Stimulated activated CD8-positive, alpha-beta memory T cell treated with anti-CD3 and anti-CD28 coated beads, Interleukin-2, amount 100 ng/mL, for 48 hours (primary cell): ENCODE measurements at places on chromosomes 2 and 18.

DNA sequence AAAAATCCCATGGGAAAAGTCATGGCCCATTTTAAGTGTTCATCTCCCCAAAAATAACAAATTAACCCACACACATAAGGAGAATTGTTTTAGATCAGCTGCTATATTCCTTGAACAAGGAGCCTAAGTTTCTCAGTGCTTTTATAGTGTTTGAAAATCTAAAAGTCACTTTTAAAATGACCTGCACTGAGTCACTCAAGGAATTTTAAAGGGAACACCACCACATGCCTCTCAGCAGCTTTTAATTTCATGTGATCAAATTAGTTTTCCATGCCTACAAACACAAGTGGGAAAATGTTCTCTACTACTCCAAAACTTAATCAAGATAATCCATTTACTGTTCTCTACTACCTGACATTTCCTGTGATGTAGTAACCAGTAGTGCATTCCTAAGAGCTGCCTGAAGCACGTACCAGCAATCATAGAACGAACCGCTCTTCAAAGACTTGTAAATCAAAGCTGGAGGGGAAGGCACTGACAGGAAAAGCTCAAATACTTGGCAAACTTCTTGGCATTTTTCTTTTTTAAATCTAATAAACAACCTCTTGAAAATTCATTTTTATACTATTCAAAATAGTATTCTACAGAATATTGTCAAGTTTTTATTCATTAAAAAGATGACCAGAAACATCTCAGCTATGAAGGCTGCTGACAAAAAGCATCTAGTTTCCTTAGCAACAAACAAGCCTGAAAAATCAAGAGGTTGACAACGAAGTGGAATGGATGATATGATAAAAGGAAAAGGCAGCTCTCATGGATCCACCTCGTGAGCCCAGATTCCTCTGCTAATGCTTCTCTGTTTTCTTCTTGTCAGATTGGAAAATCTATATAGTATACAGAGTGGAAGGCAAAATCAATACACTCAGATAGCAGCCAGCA lies 37.2 kb downstream of the LRPPRC start:
- no peak for DNase-seq

DNA sequence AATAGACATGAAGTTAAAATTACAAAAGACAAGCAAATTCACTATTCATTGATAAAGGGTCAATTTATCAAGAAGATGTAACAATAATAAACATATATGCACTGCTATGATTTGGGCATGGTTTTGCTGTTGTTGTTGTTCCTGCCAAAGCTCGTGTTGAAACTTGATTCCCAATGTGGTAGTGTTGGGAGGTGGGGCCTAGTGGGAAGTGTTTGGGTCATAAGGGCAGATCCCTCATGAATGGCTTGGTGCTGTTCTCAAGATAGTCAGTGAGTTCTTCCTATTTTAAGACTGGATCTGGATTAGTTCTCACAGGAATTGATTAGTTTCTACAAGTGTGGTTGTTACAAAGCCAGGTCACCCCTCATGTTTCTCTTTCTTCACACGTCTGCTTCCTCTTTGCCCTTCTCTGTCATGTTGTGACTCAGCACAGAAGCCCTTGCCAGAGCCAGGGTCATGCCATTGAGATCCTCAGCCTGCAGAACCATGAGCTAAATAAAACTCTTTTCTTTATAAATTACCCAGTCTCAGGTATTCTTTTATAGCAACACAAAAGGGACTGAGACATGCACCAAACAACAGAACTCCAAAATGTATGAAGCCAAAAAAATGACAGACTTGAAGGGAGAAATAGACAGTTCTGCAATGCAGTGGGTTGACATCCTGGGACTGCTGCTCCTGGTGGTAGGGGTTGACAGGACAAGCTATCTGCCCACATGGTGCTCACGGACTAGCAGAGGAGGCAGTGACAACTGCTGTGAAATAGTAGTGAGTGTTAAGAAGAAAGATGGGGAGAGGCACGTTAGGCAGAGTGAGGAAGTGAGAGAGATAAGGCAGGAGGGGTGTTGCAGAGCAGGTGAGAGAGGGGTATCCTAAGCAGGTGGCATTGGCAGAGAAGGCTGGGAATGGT lies 18.6 kb upstream of the SKA1 start:
- no peak for DNase-seq

GRCh38 chr2:161990741-161991140 lies 83.3 kb downstream of the DPP4 start:
- no peak for DNase-seq

DNA sequence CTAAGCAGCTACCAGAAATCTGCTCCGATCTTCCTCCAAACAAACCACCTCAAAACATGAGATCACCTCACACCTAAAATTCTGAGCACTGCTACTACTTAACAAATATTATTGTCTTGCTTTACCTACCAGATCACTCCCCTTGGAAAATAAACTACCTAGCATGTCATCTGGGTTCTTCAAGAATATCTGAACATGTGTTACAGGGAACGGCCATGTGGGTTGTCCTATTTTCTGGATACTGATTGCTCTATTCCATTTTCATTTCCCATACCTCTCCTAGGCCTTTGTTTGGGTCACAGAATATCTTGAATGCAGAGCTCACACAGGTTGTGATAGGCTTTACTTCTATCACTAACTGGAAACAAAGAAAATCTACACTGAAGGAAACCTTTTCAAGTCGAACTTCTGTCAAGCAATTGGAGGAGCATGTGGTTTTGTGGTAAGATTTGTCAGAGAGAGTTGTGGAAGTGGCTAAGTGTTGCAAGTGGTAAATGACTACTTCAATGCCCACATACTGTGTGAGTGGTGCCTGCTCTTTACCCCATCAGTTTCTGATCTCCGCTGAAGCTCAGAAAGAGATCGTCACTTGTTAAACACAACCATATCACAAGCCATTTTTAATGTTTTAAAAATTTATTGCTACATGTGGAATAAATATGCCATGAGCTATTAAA lies 739.1 kb upstream of the ZEB2 start:
- no peak for DNase-seq

- DNase-seq, result no peak
Measured at GRCh38 chr2:74714691-74715080, 60.6 kb downstream of the SEMA4F start.

- no peak for DNase-seq
Measured at GRCh38 chr2:233091595-233092375, 31.6 kb downstream of the INPP5D start.

DNA sequence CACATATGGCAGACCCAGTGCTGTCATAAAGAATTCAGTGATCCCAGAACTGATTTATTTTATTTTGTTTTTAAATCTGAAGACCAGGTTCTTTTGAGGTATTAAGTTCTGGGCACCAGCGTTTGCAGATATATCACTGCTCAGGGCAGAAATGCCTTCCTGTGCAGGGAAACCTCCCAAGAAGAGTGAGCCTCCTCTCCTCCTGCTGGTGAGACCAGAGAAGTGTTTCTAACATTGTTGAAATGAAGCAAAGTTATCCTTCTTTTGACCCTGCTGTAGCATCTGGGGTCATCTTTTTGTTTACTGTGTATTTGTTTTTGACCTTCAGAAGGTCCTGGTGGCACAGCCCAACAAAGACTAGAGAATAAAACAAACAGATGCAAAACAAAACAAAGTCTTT lies 94.0 kb downstream of the AQP4 start:
- no peak for DNase-seq

- no peak for DNase-seq
Measured at GRCh38 chr2:128003463-128003862, 24.4 kb downstream of the SAP130 start.

DNA sequence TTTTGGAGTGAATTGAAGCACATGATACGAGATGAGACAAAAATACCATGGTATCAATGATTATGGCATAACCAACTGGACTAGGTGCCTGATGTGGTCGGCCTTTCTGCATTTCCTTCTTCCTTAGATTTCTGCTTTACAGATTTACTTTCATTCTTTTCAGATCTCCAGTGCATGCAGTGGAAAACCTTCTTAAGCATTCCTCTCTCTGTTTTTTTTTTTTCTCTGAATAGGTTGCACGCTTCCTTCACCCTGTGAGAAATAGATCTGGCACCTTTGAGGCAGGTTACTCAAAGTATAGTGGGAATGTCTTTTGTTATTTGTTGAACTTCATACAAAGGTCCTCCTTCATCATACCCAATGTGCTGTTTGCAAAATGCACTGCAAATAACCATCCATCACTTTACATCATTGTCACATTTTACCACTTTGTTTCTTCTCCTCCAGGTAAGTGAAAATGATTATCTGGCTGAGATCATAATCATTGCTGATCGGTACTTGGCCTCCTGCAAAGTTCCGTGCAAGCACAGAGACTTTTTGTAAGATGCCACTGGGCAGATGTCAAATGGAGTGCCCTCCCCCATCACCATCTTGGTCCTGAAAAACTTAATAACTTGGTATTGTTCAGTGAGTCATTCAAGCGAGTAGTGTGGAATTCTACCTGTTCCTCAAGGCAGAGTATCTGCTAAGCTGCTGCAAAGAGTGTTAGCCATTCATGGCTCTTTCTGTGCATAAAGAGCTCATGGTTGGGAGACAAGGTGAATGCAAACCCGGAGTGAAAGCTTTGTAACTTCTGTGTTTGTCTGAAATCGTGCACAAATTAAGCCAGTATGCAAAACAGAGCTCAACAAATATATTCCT lies 30.0 kb upstream of the KLHL14 start:
- no peak for DNase-seq

- no peak for DNase-seq
Measured at GRCh38 chr18:12258719-12259705, 4.9 kb downstream of the CIDEA start.

- DNase-seq, result no peak
Measured at GRCh38 chr2:6184532-6185292, 492.5 kb downstream of the SOX11 start.

DNA sequence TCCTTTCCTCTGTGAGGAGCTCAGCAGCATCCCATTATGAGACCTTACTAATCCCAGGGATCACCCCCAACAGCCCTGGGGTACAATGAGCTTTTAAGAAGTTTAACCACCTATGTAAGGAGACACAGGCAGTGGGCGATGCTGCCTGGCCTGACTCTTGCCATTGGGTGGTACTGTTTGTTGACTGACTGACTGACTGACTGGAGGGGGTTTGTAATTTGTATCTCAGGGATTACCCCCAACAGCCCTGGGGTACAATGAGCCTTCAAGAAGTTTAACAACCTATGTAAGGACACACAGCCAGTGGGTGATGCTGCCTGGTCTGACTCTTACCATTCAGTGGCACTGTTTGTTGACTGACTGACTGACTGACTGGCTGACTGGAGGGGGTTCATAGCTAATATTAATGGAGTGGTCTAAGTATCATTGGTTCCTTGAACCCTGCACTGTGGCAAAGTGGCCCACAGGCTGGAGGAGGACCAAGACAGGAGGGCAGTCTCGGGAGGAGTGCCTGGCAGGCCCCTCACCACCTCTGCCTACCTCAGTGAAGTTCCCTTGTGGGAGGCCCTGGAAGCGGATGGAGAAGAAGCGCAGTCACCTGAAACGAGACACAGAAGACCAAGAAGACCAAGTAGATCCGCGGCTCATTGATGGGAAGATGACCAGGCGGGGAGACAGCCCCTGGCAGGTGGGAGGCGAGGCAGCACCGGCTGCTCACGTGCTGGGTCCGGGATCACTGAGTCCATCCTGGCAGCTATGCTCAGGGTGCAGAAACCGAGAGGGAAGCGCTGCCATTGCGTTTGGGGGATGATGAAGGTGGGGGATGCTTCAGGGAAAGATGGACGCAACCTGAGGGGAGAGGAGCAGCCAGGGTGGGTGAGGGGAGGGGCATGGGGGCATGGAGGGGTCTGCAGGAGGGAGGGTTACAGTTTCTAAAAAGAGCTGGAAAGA lies 7.6 kb downstream of the PROC start:
- DNase-seq, result no peak

GRCh38 chr2:58731488-58731869 lies 490.4 kb upstream of the FANCL start:
- DNase-seq, result no peak

- no peak for DNase-seq
Measured at GRCh38 chr18:3682061-3682460, 232.1 kb downstream of the TGIF1 start.

DNA sequence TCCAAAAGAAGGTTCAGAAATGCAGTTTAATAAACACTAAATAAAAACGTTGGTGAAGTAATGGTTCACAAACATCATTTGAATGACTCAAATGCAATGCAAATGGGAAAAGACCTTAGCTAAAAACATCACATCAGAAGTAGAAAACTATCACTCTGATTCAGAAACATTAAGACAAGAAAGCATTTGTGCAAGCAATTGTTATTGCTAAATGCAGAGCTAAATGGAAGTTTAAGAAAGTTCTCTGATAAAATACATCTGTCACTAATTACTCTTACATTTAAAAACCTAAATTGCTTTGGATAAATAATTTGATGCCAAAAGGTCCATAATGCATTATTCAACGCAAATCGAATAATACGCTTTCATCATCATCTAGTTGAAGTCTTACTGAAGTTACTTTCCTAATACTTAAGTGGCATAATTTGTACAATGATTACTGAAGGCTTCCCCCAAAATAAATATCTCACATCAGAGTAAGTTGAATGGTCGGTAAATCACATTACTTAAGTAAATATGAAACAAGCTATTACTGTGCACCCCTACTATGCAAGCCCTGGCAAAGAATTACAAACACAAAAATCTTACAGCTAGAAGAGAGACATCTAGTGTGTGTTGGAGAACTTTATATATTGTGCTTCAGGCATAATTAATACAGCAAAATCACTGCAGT lies 105.7 kb upstream of the KCTD1 start:
- DNase-seq, result no peak

GRCh38 chr2:117523711-117524238 lies 290.7 kb upstream of the DDX18 start:
- DNase-seq, result no peak

DNA sequence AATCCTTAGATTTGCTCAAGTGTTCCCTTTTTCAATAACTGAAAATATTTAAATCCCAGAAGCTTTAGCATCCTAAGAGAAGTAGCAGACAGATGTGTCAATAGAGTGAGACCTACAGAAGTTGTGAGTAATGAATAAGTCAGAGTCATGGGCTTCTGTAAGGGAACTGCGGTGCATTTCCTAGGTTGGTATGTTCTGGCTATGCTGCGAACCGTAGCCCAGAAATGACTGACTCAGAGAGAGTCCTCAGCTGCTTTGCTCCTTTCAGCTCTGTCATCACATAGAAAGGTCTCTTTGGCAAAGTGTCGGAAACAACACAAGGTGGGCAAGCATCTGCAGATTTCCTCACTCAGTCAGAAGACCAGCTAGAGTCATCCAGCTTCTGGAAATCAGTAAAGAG lies 297.1 kb downstream of the ARHGAP15 start:
- no peak for DNase-seq
